SK-N-DZ (cell line): ENCODE measurements at places on chromosomes 16 and 17.

DNA sequence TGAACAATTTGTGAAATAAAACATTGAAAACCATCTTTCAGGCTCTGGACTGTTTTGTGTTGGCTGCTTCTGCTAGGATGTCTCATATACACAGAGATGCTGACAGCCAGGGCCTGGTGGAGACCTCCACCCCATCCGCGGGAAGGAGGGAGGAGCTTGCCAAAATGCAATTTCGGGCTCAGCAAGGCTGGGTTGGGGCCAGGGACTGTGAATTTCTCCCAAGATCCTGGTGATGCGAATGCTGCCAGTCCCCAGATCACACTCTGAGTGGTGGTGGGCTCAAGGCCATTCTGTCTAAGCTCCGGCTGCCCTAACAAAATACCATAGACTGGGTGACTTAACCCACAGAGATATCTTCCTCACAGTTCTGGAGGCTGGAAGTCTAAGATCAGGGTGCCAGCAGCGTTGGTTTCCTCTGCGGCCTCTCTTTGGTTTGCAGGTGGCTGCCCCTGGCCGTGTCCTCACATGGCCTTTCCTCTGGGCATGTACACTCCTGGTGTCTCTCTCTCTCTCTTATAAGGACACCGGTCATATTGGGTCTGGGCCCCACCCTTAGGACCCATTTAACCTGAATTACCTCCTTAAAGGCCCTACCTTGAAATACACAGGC lies 89.8 kb downstream of the CRISPLD2 start:
- DNase-seq = no peak

DNA sequence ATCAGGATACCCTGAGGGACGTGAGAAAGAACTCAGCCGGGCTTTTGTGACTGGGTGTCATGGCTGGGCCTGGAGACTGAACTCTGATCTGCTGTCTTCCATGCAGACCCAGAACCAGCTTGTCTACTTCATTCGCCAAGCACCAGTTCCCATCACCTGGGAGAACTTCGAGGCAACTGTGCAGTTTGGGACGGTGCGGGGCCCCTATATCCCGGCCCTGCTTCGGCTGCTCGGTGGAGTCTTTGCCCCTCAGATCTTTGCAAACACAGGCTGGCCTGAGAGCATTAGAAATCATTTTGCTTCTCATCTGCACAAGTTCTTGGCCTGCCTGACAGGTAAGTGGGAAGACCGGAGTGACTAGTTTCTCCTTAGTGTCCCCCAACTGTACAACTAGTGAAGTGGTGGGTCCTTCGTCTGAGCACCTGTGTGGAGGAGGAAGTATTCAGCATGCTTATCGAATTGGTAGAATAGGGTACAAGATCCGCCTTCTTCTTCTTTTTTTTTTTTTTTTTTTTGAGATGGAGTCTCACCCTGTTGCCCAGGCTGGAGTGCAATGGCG lies 15.5 kb downstream of the DNAH2 start:
- no peak for DNase-seq

GRCh38 chr16:66422366-66422765 lies 4.7 kb upstream of the BEAN1 start:
- no peak for DNase-seq

DNA sequence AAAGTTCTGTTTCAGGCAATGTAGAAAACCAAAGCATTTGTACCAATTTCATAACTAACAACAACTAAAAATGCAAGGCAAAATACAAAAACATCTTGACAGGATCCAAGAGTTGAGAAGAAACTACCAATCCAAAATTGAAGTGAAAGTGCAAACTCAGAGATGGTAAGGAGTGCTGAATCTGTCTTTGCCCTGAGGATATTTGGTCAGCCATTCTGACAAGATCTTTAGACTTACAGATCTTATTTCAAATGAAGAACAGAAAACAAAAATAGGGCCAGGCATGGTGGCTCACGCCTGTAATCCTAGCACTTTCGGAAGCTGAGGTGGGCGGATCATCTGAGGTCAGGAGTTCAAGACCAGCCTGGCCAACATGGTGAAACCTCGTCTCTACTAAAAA lies 412.8 kb downstream of the ZFHX3 start:
- DNase-seq = no peak

- no peak for DNase-seq
Measured at GRCh38 chr16:57141822-57142631, 43.8 kb downstream of the PSME3IP1 start.

DNA sequence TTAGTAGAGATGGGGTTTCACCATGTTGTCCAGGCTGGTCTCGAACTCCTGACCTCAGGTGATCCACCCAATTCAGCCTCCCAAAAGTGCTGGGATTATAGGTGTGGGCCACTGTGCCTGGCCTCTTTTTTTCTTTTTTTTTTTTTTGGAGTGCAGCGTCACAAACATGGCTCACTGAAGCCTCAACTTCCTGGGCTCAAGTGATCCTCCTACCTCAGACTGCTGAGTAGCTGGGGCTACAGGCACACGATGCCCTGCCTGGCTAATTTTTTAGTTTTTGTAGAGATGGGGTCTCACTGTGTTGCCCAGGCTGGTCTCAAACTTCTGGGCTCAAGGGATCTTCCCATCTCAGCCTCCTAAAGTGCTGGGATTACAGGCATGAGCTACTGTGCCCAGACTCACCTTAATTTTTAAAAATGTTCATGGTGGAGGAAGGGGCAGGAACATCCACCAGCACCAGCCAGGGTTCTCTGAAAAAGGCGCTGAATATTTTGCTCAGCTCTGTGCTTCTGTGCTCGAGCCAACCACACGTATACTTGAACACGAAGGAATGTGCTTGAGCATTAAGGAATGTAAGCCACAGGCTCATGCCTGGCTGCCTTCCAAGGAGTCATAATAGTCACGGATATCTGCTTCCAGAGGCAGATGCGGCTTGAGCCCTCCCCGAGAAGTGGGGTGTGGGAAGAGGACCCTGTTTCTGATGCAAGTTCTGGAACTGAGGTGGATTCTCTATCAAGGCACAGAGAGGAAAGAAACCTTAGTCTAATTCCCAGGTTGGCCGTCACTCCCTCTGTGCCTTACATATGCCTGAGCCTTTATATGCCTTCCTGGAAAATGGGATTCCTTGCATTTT lies 65.5 kb upstream of the CREBBP start:
- DNase-seq = no peak

DNA sequence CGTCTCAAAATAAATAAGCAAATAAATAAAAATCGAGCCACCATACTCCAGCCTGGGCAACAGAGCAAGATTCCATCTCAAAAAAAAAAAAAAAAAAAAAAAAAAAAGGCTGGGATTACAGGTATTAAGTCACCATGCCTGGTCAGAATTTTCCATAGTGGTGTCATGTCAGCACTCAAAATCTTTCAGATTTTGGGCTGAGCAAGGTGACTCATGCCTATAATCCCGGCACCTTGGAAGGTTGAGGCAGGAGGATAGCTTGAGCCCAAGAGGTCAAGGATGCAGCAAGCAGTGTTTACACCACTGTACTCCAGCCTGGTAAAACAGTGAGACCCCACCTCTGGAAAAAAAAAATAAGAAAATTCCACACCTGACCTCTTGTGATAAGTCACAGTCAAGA lies 52.2 kb downstream of the FBXL20 start:
- DNase-seq = no peak

- no peak for DNase-seq
Measured at GRCh38 chr17:8821446-8822105, 22.4 kb upstream of the MFSD6L start.

- DNase-seq = no peak
Measured at GRCh38 chr17:50125420-50125997, 4.5 kb downstream of the SAMD14 start.

DNA sequence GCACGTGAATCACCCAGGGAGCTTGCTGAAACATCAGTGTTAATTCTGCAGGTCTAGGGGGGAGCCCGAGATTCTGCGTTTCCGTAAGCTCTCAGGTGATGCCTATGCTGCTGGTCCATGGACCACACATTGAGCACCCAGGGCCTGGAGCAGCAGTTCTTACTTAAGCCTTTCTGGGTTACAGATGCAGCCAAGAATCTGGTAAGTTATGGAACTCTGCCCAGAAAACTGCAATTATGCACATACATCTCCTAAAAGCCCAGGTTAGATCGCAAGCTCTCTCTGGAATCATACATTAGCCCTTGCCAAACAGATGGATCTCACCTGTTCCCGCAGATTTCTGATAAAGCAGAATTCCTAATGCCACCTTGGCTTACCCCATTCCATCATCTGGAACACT lies 265.9 kb upstream of the SALL1 start:
- DNase-seq = no peak

- no peak for DNase-seq
Measured at GRCh38 chr17:34736611-34737010, 157.2 kb downstream of the TMEM132E start.

GRCh38 chr16:8956265-8957062 lies 7.2 kb downstream of the USP7 start:
- no peak for DNase-seq

DNA sequence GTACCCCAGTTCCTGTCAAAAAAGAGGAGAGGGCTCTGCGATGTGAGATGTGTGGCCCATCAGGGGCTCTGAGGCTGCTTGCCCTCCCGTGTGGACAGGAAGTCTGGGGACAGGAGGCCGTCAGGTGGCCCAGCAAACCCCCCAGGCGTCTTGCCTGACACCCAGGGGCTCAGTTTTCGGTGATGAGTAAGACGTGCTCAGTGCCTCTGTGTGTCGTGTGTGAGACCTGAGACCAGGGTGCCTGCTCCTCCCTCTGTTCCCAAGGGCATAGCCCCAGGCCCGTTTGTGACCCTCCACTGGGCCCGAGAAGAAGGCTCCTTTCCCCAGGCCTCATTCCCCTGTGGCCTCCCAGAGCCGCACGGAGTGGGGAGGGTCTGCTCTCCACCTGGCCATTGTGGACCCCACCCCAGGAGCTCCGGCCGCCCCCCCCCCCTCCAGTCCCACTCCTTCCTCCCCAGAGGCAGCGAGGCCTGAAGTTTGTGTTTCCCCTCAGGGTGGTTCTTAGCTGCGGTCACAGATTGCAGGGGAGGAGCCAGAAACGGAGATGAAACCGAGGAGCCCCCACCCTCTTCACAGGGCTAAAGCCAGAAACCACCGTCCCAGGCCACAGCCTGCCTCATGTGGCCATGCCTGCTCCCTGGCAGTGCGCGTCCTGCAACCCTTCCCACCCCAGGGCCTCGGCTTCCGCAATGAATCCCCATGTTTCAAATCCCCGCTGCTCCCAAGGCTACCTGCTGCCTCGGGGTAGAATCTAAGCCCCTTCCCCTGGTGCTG lies 4.9 kb upstream of the ACTG1 start:
- DNase-seq = no peak

DNA sequence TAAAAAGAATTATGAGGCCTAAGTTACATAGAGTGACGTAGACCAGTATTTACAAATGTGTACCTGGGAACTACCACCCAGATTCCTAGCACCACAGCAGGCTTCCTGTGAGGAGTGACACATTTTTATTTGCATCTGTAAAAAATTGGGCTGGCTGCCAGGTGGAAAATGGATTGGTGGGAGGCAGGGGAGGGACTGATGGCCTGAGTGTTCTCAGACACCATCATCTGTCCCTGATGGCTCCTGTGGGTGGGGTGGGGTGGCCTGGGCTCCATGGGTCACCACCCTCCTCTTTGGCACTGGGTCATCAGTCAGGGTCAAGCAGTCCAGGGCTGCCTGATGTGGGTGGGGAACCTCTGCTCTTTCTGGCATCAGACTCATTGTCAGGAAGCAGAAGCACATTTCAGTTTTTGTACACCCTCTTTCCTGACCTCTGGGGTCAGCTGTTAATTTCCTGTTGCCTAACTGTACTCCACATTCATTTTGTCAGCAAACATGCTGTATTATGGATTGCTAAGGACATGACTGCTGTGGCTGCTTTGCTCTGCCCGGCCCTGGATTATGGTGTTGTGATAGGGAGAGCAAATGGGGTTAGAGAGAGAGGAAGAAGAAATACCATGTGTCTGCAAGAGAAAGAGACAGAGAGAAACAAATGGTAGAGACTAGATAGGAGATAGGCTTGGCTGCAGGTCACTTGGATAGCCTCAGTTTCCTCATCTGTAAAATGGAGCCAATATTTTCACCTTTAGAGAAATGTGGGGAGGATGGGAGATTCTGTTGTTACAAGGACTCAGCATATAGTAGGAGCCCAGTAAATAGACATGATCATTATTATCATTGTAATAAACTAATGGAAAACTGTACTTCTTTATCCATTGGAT lies 11.6 kb upstream of the MFAP4 start:
- no peak for DNase-seq

- no peak for DNase-seq
Measured at GRCh38 chr17:64190472-64190871, 60.5 kb upstream of the ERN1 start.

GRCh38 chr16:2284797-2285576 lies 17.1 kb upstream of the RNPS1 start:
- DNase-seq = no peak

DNA sequence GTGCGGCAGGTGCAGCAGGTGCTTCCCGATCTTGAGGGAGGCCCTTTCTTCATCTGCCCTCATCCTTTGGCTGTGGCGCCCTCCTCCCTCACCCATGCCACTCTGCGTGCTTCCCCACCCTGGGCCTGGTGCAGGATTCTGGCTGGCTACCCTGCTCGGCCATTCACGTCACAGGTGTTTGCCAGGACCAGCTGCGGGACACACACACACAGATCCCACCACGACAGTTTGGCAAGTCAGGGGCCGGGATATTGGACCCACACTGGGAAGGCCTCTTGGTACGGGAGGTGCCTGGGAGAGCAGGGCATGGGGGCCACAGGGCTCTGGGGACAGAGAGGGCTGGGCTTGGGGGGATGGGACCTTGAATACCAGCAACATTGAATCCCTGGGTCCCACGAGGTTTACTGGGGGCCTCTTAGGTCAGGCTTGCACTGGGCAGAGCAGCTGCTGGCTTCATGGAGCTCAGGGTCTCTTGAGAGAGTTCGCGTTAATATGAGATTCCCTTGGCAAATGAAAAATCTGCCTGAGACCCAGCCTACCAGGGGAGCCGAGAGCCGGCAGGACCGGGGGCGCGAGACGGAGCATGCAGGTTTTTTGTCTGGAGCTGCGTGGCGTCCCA lies 15.1 kb downstream of the ADCY7 start:
- no peak for DNase-seq

- no peak for DNase-seq
Measured at GRCh38 chr17:32259586-32259985, 6.0 kb upstream of the RHBDL3 start.

DNA sequence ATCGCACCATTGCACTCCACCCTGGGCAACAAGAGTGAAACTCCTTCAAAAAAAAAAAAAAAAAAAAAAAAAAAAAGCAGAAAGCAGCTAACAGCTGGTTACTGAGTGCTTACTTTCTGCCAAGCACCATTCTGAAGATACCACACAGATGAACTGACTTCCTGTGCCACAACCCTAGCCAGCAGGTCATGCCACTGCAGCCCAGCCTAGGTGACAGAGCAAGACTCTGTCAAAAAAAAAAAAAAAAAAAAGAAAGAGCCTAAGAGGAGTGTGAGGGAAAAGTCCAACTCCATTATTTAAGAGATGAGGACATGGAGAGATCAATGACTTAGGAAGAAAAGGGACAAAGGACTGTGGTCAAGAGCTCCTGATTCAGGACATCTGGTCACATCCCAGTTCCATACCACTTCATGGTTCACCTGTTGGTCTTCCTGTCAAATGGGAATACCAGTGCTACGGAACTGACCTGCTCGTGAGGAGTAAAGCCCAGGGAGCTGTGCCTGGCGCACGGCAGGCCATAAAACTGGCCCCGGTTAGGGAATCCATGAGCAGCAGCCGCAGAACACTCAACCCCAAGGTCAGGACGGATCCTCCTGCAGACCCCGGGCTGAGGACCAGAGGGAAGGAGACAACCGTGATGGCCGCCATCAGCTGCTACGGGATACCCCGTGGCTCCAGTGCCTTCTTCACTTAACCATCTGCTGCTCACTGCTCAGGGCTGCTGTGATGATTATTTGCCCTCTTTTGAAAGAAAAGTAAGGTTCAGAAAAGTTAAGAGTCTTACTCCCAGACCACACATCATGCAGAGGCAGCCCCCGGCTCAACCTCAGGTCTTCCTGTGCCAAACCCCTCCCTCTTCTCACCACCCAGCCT lies 950 bp downstream of the KLHDC4 start:
- DNase-seq = no peak
